Posterior vena cava (tissue), 2 donors: ENCODE measurements at places on chromosomes 7 and 10. TPM values are rescaled to one million over a fixed set of nuclear protein-coding genes. Genes with fewer than 3 reads are reported as not detected.

GIMAP2 gene
- 8.3 TPM for total RNA-seq

GRCh38 chr7:71871446-71871845, 540.7 kb downstream of the CALN1 start:
- DNase-seq: no peak

THSD7A gene
- 6.6 TPM for total RNA-seq

AGR2 gene
- total RNA-seq: not detected

GRCh38 chr7:29877196-29877595, 70.9 kb downstream of the WIPF3 start:
- no peak for DNase-seq

GRCh38 chr7:18425838-18426445, 69.6 kb upstream of the HDAC9 start:
- DNase-seq: no peak

DNA sequence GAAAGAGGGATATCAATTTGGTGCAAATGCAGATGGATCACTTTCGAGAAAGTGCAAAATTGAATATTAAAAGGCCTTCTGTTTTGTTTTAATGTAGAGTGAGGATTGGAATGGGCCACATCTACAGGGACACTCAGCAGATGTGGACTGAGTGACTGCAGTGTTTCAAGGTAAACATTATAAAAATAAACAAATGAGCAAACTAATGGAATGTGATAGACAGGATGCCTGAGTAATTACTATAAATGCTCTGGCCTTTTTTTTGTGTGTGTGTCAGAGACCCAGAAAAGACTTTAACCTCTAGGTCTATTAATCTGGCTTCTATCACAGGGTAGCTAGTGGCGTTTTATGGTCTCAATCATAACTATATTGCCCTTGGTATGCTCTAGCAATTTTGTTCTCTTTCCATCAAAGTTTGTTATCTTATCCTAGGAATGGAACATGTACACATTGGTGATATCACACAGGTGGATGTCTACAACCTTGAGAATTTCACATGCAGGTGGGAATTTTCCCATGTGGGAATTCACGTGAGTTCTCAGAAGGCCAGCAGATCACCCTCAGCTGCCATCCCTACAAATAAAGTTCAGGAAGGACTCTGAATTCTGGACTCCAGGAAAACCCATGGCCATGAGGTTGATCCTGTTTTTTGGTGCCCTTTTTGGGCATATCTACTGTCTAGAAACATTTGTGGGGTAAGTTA, at the start of gene CPA2:
TSS of gene CPA2 (plus strand) at position 606 of the 703 bp plus-strand sequence. CDS start at position 625, 19 bp downstream.
- DNase-seq: no peak

DNA sequence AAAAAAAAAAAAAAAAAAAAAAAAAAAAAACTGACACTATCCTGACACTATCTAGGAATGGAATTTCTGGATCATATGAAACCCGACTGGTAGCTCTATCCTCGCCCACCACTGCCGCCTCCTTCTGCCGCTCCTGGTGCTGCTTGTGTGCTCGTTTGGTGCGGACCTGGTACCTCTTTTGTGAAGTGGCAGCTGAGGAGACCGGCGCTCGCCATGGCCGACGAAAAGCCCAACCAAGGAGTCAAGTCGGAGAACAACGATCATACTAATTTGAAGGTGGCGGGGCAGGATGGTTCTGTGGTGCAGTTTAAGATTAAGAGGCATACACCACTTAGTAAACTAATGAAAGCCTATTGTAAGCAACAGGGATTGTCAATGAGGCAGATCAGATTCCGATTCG, 130.6 kb downstream of the SEPTIN14 start:
- no peak for DNase-seq

HIP1 gene
- total RNA-seq: 27.0 TPM

MMD2 gene
- not detected for total RNA-seq

LRRC4 gene
- 7.3 TPM for total RNA-seq

DNA sequence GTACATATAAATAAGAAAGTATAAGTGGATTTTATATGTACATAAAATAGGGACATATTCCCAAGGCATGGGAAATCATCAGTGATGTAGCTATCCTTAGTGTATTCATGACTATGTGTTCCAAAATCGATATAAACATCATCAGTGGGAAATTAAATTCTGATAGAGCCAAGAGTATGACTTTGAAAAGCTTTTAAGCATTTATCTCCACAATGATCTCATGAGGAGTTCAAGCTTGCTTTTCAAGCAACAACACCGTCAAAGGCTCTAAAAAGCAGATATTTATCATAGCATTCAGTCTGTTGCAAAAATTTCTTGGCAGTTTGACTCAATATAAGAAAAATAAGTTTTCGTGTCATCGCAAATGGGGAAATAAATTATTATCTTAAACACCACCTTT, 14.5 kb upstream of the NEBL start:
- no peak for DNase-seq

DNA sequence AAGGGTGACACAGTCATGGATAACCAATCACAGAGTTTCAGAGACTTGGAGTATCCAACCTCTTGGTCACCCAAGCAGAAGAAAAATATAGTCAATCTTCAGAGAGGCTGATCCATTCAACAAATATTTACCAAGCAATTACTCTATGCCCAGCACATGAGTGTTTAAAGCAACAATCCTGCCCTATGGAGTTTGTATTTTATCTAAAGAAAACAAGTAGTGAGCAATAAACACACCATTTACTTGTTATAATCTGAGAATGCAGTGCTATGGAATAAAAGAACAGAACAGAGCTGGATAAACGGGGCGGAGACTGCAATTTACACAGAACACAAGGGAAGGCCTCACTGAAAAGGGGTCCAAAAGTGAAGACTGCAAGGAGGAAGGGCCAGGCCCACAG, 63.8 kb downstream of the GRB10 start:
- no peak for DNase-seq

- DNase-seq: no peak
Measured at GRCh38 chr10:110918643-110919348, at the start of gene BBIP1. Gene BBIP1, minus strand, starts transcription at chr10:110919180. Its CDS starts 1,023 bp downstream, at chr10:110918157.

FXYD4 gene
- not detected for total RNA-seq

DNA sequence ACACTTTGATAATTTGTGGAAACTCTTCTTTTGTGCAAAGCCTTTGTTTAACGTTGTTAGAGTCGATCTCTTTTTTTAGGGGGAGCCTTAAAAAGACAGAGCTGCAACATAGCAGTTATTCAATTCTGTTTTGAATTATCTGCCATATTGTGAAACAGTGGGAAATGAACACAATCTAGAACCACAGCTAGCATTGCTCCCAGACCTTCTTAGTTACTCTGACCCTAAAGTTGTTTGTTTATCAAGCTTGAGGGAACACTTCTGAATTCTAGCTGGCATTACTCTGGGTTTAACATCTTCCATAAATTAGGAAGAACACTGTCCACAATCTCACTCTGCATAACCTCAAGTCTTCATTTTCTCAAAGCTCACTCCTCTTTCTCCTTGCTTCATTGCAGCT, 217.7 kb downstream of the PRKG1 start:
- no peak for DNase-seq

TMEM176B gene
- total RNA-seq: 65.3 TPM

- DNase-seq: no peak
Measured at GRCh38 chr10:15428681-15429080, 57.6 kb upstream of the FAM171A1 start.

OR13A1 gene
- not detected for total RNA-seq

SEMA3C gene
- total RNA-seq: 89.3 TPM

DNA sequence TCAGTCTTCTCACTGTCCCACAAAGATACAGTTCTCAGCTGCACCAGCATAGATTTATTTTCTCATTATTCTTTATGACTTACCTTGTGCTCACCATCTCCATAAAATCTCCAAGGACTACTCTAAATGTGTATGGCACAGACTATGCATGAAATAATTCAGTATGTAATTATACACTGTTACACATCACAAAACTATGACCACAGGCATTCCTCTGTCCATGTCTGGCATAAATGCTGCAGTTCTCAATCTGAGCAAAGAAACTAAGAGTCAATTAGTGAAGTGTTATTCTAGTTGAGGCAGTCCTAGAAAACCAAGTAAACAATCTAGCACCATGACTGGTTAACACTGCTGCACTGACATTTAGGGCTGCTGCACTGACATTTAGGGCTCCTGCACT, 2.7 kb downstream of the CYCS start:
- DNase-seq: no peak

DNA sequence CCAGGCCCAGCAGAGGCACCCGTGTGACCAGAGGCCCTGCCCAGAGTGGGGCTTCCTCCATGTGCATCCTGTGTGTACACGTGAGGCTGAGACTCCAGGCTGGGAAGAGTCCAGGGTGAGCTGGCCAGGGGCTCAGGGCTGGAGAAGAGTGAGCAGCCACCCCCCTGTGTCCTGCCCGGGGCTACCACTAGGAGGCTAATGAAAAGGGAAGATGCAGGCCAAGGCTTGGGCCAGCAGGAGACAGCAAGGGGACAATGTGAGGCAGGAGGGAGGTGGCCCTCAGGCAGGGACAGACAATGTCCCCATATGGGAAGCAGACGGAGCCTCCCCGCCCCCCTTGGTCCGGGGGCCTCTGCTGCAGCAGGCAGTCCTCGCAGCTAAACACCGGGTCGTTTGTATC, 102.0 kb downstream of the HIF1AN start:
- no peak for DNase-seq

DNA sequence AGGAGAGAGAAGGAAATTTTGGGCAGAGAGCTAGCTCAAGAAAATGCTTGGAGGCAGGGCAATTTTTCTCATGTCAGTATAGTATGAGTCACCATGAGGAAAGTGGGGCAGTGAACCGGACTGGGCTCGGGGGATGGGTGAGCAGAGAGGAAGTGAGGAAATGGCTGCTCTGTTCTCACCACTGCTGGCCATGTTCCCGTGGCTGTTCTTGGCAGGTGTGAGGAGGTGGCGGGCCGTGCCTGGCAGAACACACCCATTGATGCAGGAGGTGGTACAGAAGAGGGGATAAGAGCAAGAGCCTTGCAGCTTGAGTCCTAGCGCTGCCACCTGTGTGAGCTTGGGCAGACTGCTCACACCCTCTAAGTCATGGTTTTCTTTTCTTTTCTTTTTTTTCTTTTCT, 304.4 kb upstream of the LYZL1 start:
- peak; percentile 96 for DNase-seq

- DNase-seq: no peak
Measured at GRCh38 chr10:45395554-45395953, 21.5 kb downstream of the ALOX5 start.

GRCh38 chr7:8499128-8499527, 65.7 kb downstream of the NXPH1 start:
- DNase-seq: no peak
